ENCODE measurements at places on chromosomes 4 and X. TPM values are rescaled to one million over a fixed set of nuclear protein-coding genes. Genes with fewer than 3 reads are reported as not detected.

The NOX1 gene
- 0.17 TPM for total RNA-seq

The PRKG2 gene
- 20.3 TPM for total RNA-seq

The GPR34 gene
- total RNA-seq: not detected

The GPR101 gene
- total RNA-seq: not detected

The F11 gene
- not detected for total RNA-seq

The C4orf50 gene
- not detected for total RNA-seq

The FTSJ1 gene
- total RNA-seq: 27.0 TPM

The BBS12 gene
- 5.9 TPM for total RNA-seq

The MAGEA4 gene
- total RNA-seq: not detected

The VMA21 gene
- 22.2 TPM for total RNA-seq

The PRRG3 gene
- total RNA-seq: 0.47 TPM

The HMX1 gene
- total RNA-seq: not detected

The KLF8 gene
- total RNA-seq: 2.4 TPM

The GPRASP3 gene
- 9.1 TPM for total RNA-seq

The MAGEE2 gene
- total RNA-seq: not detected

The HCFC1 gene
- 8.0 TPM for total RNA-seq

The LIMCH1 gene
- 0.17 TPM for total RNA-seq

The HTRA3 gene
- total RNA-seq: 45.5 TPM

The CCDC110 gene
- 2.0 TPM for total RNA-seq

The CLDN22 gene
- total RNA-seq: not detected

The MAP3K15 gene
- not detected for total RNA-seq

The IL1RAPL1 gene
- total RNA-seq: 0.86 TPM

Measured in bronchial smooth muscle cell (primary cell).